ENCODE measurements at places on chromosomes 1 and 21.
A peak's percentile ranks its signal among the peaks of the same experiment; 100 is the strongest.

- H3K27ac ChIP-seq = peak overlapping the region; percentile 54
- H3K27me3 ChIP-seq = peaks cover 27% of the 10 kb centered on the region
- peak; percentile 83 for DNase-seq
- no peaks in the 10 kb centered on the region for H3K36me3 ChIP-seq
- H3K4me1 ChIP-seq = peaks cover 5% of the 10 kb centered on the region
These were observed 896 bp upstream of the DUSP10 start for GRCh38 chr1:221742555-221743415.

GRCh38 chr1:12344596-12345349 lies 114.9 kb downstream of the VPS13D start:
- H3K4me3 ChIP-seq = no peak overlapping the region
- no peaks in the 10 kb centered on the region for H3K27me3 ChIP-seq
- no peak for DNase-seq
- H3K36me3 ChIP-seq = peaks cover 5% of the 10 kb centered on the region
- no peak overlapping the region for H3K27ac ChIP-seq

DNA sequence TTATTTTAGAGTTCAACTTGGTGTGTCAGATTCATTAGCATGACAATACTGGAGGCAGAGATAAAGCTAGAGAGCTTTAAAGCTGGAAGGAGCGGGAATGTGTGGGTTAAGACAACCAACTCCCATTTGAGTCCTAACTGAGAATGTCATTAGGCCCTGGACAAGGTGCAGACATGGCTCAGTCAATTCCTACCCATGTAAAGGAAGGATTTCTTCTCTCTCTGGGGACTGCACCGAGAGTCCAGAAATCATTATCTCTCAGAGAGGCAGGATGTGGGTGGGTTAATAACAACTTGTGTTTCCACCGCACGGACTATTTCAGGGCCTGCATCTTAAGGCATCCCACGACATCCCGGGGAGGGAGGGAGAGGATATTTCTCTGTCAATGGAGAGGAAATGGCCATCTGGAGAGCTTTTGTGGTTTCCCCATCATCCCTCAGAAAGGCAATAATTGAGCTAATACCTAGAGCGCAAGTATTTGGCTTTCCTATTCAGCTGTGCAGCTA lies 46.7 kb upstream of the SARS1 start:
- H3K27me3 ChIP-seq = no peaks in the 10 kb centered on the region
- peak; percentile 41 for DNase-seq
- H3K4me3 ChIP-seq = no peak overlapping the region
- H3K36me3 ChIP-seq = no peaks in the 10 kb centered on the region
- peaks cover 20% of the 10 kb centered on the region for H3K4me1 ChIP-seq

DNA sequence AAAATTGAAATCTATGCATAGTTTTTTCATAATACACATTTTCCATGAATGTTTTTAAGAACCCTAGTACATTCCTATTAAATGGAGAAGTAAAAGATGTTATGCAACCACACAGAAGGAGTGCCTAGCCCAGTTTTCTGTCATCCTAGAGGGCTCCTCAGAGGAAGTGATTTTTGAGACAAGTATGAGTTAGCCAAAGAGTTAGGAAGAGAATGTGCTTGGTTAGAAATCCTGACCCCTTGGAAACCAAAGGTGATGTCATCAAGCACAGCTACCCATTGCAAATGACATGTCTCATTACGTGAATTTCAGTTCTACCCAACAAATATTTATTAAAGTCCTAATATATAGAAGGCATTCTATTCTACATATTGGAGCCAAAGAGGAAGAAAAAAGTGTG lies 88.9 kb upstream of the TNFSF4 start:
- H3K36me3 ChIP-seq = no peaks in the 10 kb centered on the region
- DNase-seq = no peak
- H3K27me3 ChIP-seq = no peaks in the 10 kb centered on the region
- H3K27ac ChIP-seq = no peak overlapping the region
- H3K4me1 ChIP-seq = peaks cover 14% of the 10 kb centered on the region

- H3K4me3 ChIP-seq = no peak overlapping the region
- H3K27me3 ChIP-seq = no peaks in the 10 kb centered on the region
- no peaks in the 10 kb centered on the region for H3K4me1 ChIP-seq
- no peak overlapping the region for H3K27ac ChIP-seq
- no peaks in the 10 kb centered on the region for H3K36me3 ChIP-seq
These were observed 34.7 kb downstream of the MEF2D start for GRCh38 chr1:156465747-156466365.

DNA sequence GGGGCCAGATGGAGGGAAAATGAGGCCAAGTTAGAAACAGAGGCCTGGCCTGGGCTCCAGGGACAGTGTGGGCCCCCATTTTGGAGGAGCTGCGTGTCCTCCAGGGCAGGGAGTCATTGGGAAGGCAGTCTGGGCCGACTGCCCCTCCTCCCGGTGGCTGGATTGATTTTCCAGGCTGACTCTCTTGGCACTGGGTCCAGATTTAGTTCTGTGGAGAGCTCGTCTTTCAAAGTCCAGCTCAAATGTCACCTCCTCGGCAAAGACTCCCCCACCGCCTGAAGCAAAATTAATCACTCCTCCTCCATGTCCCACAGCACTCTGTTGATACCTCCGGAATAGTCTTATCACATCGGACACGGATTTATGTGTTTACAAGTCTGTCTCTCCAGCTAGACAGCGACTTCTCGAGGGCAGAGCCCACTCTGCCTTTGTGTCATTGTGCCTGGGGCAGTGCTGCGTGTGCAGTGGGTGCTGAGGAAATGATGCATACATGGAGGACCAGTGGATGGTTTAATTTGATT lies 175.1 kb downstream of the CAMTA1 start:
- no peaks in the 10 kb centered on the region for H3K27me3 ChIP-seq
- no peaks in the 10 kb centered on the region for H3K36me3 ChIP-seq
- no peak for DNase-seq
- H3K27ac ChIP-seq = no peak overlapping the region

GRCh38 chr1:172967936-172968335 lies 82.8 kb downstream of the TNFSF18 start:
- H3K4me3 ChIP-seq = no peak overlapping the region
- H3K36me3 ChIP-seq = no peaks in the 10 kb centered on the region
- DNase-seq = no peak
- no peak overlapping the region for H3K27ac ChIP-seq
- no peaks in the 10 kb centered on the region for H3K27me3 ChIP-seq

DNA sequence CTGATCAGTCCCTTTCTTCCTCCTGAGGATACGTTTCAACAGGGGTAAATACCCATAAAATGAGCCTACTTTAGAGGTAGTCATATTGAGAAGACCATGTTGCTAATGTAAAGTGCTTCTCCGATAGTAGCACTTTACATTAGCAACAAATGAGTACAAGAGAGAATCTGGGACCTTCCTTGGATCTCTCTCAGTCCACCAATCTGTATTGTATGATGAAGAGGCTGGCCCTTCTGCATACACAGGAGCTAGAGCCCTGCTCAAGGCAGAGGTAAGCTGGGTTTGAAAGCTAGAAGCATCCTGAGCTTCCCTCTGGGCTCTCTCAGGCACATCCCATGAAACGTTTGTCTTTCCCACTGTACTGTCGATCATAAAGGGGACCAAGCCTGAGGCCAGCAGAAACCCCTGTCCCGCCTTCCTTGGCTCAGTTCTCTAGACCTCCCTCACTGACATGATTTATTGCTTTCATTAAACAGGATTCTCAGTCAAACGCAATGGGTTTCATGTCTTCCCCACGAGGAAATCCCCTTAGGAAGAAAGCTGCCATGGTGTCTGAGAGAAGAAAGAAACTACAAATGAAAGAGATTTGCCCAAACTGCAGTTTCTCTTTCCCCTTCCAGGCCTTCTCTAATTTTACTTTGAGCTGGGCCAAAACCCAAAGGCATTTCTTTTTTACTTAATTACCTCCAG lies 62.8 kb upstream of the BCAR3 start:
- peaks cover 26% of the 10 kb centered on the region for H3K4me1 ChIP-seq
- no peak overlapping the region for H3K4me3 ChIP-seq
- DNase-seq = no peak
- no peaks in the 10 kb centered on the region for H3K36me3 ChIP-seq

GRCh38 chr1:10741696-10742095 lies 54.8 kb downstream of the CASZ1 start:
- H3K27ac ChIP-seq = no peak overlapping the region
- no peaks in the 10 kb centered on the region for H3K36me3 ChIP-seq
- no peak overlapping the region for H3K4me3 ChIP-seq
- DNase-seq = no peak
- peaks cover 27% of the 10 kb centered on the region for H3K4me1 ChIP-seq

GRCh38 chr1:83545066-83545862 lies 453.7 kb downstream of the TTLL7 start:
- no peaks in the 10 kb centered on the region for H3K4me1 ChIP-seq
- H3K36me3 ChIP-seq = no peaks in the 10 kb centered on the region
- no peak overlapping the region for H3K27ac ChIP-seq
- H3K4me3 ChIP-seq = no peak overlapping the region

- no peaks in the 10 kb centered on the region for H3K27me3 ChIP-seq
- H3K36me3 ChIP-seq = no peaks in the 10 kb centered on the region
- no peak overlapping the region for H3K27ac ChIP-seq
- DNase-seq = no peak
These were observed 4.6 kb downstream of the ERG start for GRCh38 chr21:38493549-38494250.

GRCh38 chr1:245645894-245646293 lies 491.1 kb downstream of the KIF26B start:
- H3K36me3 ChIP-seq = peaks cover 3% of the 10 kb centered on the region
- H3K4me1 ChIP-seq = peaks cover 8% of the 10 kb centered on the region
- no peaks in the 10 kb centered on the region for H3K27me3 ChIP-seq
- DNase-seq = no peak
- H3K27ac ChIP-seq = no peak overlapping the region

DNA sequence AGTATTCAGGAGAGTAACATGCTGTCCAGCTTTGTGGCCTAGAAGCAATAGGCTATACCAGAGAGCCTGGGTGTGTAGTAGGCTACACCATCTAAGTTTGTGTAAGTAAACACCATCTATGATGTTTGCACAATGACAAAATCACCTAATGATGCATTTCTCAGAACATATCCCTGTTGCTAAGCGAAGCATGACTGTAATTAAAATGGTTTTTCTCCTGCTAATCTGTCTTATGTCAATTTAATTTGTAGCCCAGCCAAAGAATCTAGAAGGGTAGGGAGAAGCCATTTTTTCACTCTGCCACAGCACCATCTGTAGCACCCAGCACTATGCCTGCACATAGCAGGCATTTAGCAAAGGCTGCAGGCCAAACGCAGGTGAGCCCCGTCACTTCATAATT lies 2.0 kb upstream of the TTC24 start:
- DNase-seq = no peak
- no peaks in the 10 kb centered on the region for H3K36me3 ChIP-seq
- no peaks in the 10 kb centered on the region for H3K4me1 ChIP-seq
- H3K27me3 ChIP-seq = no peaks in the 10 kb centered on the region
- H3K27ac ChIP-seq = no peak overlapping the region

DNA sequence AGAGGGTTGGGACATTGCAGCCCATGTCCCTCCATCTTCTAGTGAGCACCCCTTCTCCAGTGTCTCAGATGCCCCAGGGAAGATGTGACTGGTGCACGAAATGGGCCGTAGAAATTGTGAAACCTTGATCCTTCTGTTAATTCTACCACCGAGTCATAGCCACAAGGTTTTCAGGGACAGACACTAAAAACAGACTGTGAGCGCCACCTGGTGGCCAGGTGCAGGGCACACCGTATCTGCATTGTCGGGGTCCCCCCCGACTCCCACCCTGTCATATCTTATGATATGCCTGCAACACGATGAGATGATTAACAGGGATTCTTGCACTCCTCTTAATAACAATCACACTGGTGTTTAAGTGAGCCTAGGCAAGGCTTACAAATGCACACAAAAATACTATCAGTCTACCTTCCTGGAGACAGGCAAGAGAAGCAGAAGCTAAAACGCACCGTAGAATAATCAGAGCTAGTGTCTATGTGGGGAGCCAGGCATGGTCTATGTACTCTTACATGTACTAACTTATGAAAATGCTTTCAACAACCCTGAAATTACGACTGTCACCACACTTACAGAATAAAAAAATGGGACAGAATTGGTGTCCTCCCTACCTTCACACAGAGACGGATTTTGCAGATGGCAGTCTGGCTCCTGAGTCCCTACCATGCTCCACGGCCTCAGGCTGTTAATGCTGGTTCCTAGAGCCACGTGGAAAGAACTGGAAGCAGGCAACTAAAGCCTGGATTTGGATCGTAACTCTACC lies 57.9 kb downstream of the FHAD1 start:
- H3K27ac ChIP-seq = no peak overlapping the region
- DNase-seq = peak; percentile 85
- H3K4me1 ChIP-seq = no peaks in the 10 kb centered on the region
- H3K4me3 ChIP-seq = no peak overlapping the region
- no peaks in the 10 kb centered on the region for H3K27me3 ChIP-seq

DNA sequence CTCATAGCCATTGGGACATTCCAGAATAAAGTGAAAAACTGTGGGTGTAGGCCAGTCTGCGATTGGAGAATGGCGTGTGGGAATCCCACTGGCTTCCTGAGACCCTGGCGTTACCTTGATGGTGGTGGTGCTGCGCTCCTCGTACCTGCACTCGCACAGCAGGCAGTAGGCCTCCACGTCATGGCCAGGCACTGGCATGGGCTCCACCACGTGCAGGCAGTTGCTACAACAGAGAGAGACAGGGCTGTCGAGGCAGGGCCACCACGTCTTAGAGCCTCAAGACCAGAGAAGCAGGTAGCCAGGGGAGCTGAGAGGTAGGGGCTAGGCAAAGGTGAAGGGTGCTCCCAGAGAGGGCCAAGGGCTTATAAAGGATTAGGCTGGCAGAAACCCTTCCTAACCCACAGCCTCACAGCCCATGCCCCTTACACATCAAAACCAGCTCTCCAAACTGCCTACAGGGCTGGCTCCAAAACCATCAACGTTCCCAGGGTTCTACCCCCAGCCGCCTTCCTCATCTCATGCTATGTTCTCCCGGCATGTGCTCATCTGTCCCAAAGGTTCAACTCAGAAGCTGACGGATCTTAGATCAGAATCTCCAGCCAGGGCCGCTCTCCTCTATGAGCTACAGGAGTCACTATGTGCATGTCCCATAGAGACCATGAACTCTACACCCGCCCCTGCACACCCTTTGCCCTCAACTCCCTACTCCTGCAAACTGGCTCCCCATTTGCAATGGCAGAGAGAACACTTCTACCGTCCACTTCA lies 7.5 kb downstream of the TMEM9 start:
- no peak for DNase-seq
- no peak overlapping the region for H3K27ac ChIP-seq
- no peaks in the 10 kb centered on the region for H3K27me3 ChIP-seq
- no peak overlapping the region for H3K4me3 ChIP-seq
